CD4-positive, alpha-beta T cell treated with Interleukin-4 for 4 hours (primary cell): ENCODE measurements at places on chromosomes 1 and 21.

DNA sequence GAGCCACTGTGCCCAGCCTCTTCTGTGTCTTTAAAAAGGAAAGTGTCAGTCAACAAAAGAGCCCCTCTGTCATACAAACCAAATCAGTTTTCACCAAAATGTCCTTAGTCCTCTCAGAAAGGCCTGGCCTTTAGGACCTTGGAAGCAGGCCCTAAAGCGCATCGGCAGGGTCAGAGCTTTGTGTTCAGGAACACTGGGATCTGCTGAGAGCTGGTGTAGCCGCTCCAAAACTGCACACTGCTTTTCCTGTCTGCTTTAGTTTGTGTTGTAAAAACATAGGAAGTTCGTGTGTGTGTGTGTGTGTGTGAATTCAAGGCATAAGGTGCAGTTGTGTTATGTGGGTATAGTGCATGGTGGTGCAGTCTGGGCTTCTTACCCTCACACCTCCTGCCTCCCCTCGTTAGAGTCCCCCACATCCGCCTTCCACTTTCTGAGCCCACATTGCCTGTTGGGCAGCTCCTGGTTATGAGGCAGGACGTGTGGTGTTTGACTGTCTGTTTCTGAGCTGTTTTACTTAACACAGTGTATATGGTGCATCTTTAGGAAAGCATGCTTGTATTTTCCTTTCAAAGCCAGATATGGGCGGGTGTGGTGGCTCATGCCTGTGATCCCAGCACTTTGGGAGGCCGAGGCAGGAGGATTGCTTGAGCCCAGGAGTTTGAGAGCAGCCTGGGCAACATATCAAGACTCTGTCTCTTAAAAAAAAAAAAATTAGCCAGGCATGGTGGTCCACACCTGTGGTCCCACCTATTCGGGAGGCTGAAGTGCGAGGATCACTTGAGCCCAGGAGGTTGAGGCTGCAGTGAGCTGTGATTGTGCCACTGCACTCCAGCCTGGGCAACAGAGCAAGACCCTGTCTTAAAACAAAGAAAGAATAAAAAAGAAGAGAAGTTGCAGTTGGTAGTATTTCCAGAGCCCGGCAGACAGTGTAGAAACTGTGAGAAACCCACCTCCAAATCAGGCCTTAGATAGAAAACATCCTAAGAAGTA lies 12.4 kb downstream of the IBA57 start:
- no peak for DNase-seq

DNA sequence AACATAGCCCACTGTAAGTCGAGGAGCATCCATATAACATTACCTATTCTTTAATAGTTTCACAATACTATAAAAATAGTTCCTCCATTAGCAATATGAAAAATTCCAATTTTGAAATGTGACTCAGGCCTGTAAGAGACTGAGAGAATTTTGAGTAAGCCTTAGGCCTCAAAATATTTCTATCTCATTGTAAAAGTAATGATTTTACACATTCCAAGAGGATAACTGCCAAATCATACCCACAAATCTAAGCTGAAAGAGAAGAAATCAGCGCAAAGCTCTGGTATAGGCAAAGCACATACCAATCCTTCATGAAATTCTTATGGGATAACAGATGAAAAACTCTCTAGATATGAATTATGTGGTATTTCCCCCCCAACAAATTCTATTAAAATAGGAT lies 144.1 kb downstream of the CDC42BPA start:
- DNase-seq = no peak

- DNase-seq = no peak
These were observed 132.9 kb downstream of the ZC3H11B start for GRCh38 chr1:219480011-219480410.

DNA sequence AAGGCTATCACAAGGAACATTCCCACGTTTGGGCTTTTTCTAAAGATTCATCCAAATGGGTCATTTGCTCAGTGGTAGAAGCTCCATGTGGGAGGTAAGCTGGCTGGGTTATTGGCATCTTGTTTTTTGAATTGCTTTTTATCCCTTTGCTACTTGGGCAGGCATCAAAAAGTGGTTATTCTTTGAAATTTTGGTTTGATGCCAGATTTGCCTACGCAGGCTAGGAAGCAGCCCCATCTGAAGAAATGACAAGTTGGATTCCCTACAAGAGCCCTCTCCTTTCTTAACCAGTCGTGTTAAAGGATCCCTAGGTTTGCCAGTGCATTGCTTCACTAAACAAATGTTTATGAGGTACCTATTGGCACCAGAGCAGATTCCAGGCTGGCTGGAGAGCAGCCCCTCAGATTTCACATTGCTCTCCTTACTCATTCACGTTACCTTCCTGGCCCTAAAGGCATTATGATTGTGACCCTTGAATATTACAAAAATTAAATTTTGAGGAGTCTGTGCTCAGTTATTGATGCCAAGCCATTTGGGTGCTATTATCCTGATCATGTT lies 38.8 kb downstream of the ARID1A start:
- DNase-seq = no peak
